GM23248 (cell line): ENCODE measurements at places on chromosomes 3 and 15.
A peak's percentile ranks its signal among the peaks of the same experiment; 100 is the strongest.

DNA sequence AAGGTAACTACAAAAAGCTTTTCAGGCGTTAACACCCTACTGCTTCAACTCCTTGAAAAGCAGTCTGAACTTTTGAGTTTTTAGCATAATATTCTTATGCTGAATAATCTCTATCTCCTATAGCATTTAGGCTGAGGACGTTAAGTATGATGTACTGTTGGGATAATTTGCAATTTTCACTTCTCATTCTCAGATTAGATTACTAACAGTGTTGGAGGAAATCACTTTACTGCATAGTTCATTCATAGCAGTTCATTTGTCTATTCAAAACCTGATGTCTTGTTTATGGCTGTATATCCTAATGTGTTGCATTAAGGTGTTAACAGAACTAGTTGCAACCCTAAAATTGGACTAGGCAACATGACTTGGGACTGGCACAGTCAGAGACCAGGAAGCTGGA lies 983.1 kb downstream of the FHIT start:
- DNase-seq: no peak

GRCh38 chr3:18424729-18425640 lies at the start of gene SATB1:
TSS of gene SATB1 (minus strand) at chr3:18425339. CDS start at chr3:18420967, 4,372 bp downstream.
- DNase-seq: peak; percentile 82

DNA sequence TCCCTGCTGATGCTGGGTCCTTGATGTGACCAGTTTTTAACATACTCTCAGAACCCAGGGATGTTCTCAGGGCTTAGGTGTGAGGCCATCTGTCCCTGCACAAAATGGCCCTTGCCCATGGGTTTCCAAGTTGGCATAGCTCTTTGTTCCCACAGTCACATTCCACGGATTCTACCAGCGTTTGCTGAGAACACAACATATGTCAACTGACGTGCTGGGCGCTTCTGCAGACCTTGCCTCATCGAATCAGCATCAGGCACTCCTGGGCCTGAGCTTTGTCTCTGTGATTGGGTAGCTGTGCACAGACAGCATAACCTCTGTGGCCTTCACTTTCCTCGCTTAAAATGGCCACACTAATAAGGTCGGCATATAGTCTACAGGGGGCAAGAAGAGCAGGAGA lies 69.0 kb downstream of the MGLL start:
- DNase-seq: no peak

DNA sequence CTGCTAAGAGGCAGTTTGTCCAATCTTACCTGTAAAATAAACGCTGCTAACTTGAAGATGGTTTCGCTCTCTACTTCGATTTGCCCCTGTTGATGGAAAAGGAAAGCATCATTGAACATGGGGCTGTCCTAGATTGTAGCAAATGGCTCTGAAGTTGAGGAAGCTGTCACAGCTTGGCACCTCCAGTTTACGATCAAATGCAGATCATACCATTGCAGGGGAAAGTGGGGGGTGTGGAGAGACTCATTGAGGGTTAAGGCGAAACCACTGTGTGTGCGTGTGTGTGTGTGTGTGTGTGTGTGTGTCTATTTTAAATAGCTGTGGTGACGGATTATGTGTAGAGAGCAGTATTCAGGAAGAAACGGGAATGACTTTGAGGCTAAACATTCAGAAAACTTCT lies 127.6 kb upstream of the LMOD3 start:
- peak; percentile 23 for DNase-seq

DNA sequence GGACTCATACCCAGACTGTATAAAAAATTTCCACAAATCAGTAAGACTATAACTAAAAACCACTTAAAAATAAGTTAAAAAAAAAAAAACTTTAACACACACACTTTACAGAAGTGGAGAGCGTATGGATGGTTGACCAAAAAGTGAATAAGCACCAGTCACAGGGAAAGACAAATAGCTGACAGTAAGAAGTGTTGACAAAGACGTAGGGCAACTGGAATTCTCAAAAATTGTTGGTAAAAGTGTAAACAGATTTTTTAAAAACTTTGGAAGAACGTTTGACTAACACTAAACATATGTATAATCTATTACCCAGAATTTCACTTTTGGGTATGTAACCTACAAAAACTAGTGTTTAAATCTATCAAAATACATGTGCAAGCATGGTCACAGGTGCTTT lies 73.7 kb downstream of the TMEM212 start:
- no peak for DNase-seq
